NCI-H187 (cell line): ENCODE measurements at places on chromosomes 7 and 10.
A peak's percentile ranks its signal among the peaks of the same experiment; 100 is the strongest.

GRCh38 chr7:92909686-92910475 lies 73.5 kb upstream of the CDK6 start:
- DNase-seq, result no peak

- DNase-seq, result peak; percentile 43
These were observed at the start of gene DIP2C for GRCh38 chr10:689452-690371. Gene DIP2C (minus strand): TSS chr10:689668. CDS start chr10:689578, 90 bp downstream.

DNA sequence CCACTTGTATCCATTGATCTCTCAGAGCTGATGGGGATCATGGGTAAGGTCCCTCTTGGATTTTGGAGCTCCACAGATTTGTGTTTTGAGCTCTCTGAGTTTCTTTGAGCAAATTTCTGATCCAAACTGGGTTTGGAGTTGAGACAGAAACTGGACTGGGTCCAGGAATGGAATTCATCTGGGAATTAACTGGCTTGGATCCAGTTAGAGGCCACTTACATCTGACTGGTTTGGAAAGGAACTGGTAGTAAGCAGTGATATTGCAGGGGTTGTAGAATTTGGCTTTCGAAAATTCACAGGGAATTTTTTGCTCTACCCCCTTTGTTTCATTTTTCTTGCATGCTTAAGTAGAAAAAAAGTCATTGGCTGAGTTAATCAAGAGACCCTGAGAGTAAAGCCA lies 245.6 kb downstream of the SEMA3D start:
- no peak for DNase-seq

DNA sequence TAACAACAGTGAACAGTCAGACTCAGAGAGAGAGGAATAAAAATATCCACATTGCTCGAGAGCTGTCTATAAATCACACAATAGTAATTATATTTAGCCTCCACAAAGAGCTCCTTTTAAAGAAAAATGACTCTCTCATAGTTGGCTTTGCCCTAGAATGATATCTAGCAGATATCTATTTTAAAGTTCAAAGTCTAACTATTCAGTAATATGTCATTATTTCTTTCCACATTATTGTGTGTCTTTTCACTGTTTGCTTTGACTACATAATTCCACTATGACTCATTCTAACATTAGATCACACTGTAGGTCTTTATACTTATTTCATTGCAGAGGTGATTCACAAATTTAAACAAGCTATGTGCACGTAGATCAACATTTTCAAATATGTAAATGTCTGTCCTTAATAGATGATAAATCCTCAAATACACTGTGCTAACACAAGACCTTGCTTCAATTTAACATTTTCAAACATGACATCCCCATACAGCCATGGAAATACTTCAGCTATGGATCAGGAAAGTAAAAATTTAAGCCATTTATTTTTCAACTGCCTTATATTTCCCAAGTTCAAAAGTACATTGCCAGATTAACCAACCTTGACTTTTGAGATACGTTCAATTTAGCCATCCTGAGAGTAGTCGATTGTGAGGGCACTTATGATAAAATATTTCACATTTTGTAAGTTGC lies 99.9 kb upstream of the AKR1E2 start:
- DNase-seq, result no peak

DNA sequence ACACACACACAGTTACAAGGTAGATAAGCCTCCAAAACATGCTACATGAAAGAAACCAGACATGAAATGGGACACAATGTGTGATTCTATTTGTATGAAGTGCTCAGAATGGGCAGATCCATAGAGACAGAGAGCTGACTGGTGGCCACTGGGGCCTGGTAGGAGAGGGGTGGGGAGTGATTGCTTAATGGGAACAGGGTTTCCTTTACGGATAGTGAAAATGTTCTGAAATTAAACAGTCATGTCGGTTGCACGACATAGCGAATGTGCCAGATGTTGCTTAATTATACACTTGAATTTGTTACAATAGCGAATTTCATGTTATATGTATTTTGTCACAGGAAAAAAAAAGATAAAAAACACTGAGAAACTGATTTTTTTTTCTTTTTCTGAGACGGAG lies 122.3 kb downstream of the SPDYE5 start:
- no peak for DNase-seq

- DNase-seq, result no peak
These were observed 157.1 kb downstream of the PRKCQ start for GRCh38 chr10:6423004-6423403.

- DNase-seq, result no peak
These were observed 34.4 kb downstream of the UBTD1 start for GRCh38 chr10:97532935-97533671.
